ENCODE measurements at places on chromosomes 16 and 17.

DNA sequence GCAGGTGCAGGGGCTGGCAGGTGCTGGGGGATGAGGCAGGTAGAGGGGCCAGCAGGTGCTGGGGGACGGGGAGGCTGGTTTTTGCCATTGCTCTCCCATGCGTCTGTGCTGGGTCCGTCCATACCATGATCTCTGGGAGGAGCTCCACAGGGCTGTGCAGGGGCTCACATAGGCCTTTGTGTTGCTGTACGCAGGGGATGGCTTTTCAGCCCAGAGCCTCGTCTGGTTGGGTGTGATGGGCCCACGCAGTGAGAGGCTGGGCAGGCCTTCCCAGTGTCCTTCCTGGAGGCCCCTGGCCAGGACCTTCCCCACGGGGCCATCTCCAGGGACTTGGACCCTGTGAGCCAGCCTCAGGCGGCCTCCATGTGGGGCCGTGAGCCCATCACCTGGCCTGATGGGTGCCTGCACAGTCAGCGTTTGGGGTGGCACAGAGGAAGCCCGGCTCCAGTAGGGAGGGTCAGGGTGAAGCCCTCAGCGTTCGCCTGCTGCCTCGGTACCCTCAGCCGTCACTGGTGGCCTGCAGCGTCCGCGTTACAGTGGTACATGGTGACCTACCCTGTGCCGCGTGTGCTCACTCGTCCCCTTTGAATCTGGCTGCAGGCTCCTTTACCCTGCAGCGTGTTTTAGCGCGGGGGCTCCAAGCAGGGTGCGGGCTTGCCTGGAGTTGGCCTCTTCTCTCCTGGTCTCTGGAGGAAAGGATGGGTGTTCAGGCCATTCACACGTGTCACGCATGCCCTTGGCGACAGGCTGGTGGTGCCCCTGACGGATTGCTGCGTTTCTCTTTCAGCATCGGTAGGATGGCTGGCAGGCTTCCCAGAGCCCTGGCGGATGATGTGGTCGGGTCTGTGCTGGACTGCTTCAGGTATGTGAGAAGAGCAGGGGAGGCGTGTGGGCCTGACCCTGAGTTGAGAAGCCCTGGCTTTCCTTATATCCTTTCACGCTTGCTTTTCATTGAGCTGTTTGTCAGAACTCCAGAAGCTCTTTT, 30.6 kb downstream of the ZNF750 start:
- DNase-seq: no peak

DNA sequence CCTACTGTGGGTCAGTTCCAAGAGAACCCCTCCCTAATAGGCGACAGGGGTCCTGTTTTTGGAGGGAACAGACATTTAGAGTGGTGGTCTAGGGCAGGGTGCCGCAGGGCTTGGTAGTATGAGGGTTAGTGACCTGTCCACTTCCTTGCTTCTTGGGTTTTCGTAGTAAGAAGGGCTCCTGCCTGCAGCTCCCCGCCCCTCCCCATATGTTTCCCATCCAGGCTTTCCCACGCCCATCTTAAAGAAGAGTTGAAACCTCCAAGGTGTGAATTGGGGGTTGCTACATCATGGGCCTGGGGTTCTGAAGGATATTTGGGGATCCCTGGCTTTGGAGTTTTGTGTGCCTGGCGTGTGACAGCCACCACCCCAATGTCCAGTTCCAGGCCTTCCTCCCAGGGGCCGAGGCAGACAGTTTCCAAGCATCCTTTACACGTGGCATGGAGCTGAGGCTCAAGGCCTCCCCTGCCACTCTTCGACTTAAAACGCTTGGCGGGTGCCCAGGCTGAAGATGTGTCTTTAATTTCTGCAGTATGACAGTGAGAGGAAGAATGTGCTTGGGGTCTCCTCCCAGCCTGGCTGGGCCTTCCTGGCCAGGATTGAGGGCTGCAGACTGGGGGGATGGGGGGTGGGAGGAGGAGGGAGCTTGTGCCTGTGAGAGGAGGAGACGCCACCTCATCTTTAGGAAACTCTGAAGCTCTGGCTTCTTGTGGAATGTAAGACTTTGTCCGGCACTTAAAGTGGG, 2.3 kb upstream of the COL1A1 start:
- no peak for DNase-seq

- DNase-seq: no peak
Observed at GRCh38 chr17:18041776-18042175, 2.6 kb downstream of the GID4 start.

DNA sequence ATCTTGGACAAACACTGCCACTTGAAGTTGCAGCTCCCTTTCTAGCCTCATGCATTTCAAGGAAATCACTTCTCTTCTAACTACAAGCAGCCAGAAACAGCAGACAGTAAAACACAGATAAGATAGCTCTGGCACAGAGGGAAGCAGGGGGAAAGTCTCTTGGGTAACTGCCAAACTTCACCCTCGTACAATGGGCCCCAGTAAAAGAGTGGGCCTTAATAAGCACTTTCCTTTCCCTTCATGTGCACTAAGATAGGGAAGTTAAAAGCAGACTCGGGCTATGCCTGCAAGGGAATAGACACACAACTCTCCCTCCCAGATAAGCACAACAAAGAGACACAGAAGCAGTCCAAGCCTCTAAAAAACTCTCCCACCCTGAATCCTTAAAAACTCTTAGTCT, 4.2 kb upstream of the KRTAP4-5 start:
- no peak for DNase-seq

DNA sequence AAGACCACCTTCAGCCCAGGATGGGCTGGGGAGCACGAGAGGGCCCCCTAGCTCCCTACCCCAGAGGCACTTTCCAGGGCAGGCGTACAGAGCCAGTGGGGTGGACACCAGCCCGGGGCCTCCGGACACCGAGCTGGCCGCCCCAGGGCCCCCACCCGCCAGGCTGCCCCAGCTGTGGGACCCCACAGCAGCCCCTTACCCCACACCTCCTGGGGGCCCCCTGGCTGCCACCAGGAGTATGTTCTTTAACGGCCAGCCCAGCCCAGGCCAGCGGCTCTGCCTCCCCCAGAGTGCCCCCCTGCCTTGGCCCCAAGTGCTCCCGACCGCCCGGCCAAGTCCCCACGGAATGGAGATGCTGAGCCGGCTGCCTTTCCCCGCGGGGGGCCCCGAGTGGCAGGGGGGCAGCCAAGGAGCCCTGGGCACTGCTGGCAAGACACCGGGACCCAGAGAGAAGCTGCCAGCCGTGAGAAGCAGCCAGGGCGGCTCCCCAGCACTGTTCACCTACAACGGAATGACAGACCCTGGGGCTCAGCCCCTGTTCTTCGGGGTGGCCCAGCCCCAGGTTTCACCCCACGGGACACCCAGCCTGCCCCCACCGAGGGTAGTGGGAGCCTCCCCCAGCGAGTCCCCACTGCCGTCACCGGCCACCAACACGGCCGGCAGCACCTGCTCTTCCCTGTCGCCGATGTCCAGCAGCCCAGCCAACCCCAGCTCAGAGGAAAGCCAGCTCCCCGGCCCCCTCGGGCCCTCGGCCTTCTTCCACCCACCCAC, 24.3 kb upstream of the ZFPM1 start:
- no peak for DNase-seq

DNA sequence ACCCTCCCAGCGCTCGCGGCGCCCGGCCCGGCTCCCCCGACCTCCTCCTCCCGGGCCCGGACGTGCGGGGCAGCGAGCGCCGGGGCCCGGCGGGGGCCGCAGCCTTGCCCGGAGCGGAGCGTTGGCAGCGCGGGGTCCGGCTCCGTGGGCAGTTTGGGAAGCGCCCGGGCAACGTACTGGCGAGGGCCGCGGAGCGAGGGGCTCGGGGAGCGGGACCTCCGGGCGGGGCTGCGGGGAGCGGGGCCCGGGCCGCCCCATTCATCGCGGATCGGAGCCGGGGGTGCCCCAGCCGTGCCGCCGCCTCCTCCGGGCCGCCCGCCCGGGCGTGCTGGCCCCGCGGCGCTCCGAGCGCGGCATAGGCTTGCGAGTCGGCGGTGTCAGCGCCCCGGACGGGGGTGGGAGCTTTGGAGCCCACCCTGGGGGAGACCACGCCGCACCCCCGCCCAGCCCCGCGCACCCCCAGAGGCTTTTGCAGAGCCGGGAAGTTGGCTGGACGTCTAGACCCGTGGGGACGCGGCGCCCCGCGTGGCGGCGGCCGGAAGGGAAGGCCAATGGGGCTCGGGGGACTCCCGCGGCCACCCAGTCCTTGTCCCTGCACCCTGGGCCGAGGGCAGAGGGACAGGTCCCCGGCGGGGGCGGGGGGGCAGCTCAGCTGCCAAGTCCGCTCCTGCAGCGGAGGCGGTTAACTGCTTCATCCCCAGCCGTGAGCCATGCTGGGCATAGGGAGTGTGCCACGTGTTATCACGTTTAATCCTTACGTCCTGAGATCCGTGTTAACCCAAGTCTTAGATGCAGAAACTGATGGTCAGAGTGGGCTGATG, 852 bp downstream of the ZNF469 start:
- peak; percentile 23 for DNase-seq

GRCh38 chr17:28501421-28502284, 4.5 kb upstream of the FOXN1 start:
- DNase-seq: no peak

GRCh38 chr17:7192271-7192937, 13.2 kb upstream of the ASGR1 start:
- no peak for DNase-seq

DNA sequence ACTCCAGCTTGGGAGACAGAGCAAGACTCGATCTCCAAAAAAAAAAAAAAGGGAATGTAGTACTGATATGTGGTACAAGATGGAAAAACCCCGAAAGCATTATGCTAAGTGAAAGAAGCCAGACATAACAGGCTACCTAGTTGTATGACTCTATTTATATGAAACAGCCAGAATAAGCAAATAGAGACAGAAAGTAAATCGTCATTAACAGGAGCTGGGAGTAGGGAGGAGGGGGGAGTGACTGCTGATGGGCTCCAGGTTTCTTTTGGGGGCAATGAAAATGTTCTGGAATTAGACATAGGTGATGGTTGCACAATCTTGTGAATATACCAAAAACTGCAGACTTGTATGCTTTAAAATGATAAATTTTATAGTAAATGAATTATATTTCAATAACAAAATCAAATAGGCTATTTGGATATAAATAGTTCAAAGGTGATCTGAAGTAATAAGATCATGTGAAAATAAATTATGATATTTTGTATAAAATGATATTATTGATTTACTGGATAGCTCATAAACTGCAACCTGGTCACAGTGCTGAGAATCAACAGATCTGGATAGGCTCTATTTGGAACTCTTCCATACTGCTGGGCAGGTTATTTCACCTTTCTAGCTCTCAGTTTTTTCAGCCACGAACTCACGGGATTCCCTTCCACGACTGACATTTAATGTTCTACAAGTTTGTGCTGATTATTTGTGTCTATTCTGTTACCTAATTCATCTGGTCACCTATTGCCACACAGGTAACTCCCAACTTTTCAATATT, 27.1 kb downstream of the ZNF652 start:
- DNase-seq: no peak

- DNase-seq: no peak
Observed at GRCh38 chr16:22642416-22643088, 131.9 kb downstream of the NPIPB5 start.

DNA sequence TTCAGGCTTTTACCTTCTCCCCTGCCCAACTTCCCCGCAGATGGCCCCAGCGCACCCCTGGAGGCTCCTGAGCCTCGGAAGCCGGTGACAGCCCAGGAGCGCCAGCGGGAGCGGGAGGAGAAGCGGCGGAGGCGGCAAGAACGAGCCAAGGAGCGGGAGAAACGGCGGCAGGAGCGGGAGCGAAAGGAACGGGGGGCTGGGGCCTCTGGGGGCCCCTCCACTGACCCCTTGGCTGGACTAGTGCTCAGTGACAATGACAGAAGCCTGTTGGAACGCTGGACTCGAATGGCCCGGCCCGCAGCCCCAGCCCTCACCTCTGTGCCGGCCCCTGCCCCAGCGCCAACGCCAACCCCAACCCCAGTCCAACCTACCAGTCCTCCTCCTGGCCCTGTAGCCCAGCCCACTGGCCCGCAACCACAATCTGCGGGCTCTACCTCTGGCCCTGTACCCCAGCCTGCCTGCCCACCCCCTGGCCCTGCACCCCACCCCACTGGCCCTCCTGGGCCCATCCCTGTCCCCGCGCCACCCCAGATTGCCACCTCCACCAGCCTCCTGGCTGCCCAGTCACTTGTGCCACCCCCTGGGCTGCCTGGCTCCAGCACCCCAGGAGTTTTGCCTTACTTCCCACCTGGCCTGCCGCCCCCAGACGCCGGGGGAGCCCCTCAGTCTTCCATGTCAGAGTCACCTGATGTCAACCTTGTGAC, 3.6 kb downstream of the MAPK7 start:
- no peak for DNase-seq

DNA sequence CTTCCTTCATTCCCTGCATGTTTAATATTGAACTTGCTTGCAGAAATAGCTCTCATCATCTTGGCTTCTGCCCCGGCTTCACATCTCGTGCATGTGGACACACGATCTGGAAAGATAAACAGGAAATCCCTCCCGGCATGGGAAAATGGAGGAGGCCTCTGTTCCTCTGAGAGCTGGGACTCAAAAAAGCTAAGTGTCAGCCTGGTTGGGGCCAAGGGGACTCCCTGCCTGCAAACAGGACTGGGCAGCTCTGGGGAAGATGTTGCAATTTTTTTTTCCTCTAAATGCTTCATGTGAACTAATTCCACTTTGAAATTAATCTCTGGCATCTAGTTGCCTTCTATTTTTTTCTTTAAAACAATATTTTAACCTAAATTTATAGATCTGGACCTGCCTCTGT, 24.8 kb downstream of the ITPRIPL2 start:
- peak; percentile 94 for DNase-seq

DNA sequence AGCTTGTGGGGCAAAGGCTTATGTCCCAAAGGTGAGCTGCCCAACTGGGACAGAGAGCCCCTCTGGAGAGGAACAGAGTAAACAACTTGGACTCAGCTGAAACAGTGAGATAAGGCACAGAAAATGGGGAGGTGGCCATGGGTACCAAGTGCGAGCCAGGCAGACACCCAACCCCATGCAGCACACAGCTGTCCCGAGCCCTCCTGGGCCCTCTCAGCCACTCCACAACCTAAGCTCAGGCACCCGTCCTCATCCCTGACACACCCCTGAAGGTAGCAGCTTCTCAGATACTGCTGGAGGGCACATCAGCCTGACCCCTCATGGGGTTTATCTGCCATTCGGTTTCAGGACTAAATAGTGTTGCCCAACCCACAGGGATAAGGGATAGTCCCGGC, 4.8 kb upstream of the GFOD2 start:
- no peak for DNase-seq

GRCh38 chr16:81315271-81316175, 761 bp downstream of the GAN start:
- peak; percentile 66 for DNase-seq

GRCh38 chr16:28554634-28555423, 1.1 kb downstream of the SGF29 start:
- DNase-seq: no peak
